ENCODE measurements at places on chromosomes 1 and 21. TPM values are rescaled to one million over a fixed set of nuclear protein-coding genes. Genes with fewer than 3 reads are reported as not detected.

Gene F13B
- total RNA-seq = not detected

Gene NEGR1
- 6.7 TPM for total RNA-seq

Gene NTNG1
- total RNA-seq = 4.9 TPM

Gene RSPH1
- total RNA-seq = 0.08 TPM

Gene KCNJ10
- total RNA-seq = not detected

Gene C1QTNF12
- 7.0 TPM for total RNA-seq

Gene LMOD1
- not detected for total RNA-seq

Gene SLC2A5
- total RNA-seq = not detected

Gene SRM
- 46.0 TPM for total RNA-seq

Gene CD84
- total RNA-seq = not detected

Gene MTARC2
- 0.64 TPM for total RNA-seq

Gene CCDC27
- total RNA-seq = not detected

Gene PADI1
- not detected for total RNA-seq

Gene FCGR3A
- not detected for total RNA-seq

Gene DNAI4
- total RNA-seq = not detected

Gene FAM78B
- 7.1 TPM for total RNA-seq

Gene DMBX1
- total RNA-seq = not detected

Gene CD2
- not detected for total RNA-seq

Gene FAM72A
- total RNA-seq = 21.3 TPM

Gene LSS
- total RNA-seq = 30.7 TPM

Gene KIF26B
- 0.13 TPM for total RNA-seq

Gene CFAP45
- total RNA-seq = 2.5 TPM

Gene SPEN
- total RNA-seq = 23.7 TPM

Gene ENAH
- total RNA-seq = 96.3 TPM

Gene ZNF683
- total RNA-seq = not detected

Gene GPR61
- not detected for total RNA-seq

Gene S100A14
- 1.8 TPM for total RNA-seq

Gene CR1
- total RNA-seq = not detected

Gene LRRC39
- 0.87 TPM for total RNA-seq

Gene SYNC
- total RNA-seq = 8.9 TPM

Gene TMEM269
- 0.03 TPM for total RNA-seq

Gene KCNK1
- total RNA-seq = 6.0 TPM

Gene KCNK2
- 0.50 TPM for total RNA-seq

Gene PRRX1
- 34.6 TPM for total RNA-seq

Gene CELA2B
- total RNA-seq = not detected

Gene OR2L8
- total RNA-seq = not detected

Gene BMP8B
- 10.9 TPM for total RNA-seq

Gene TNNI3K
- 0.23 TPM for total RNA-seq

Gene NBPF4
- total RNA-seq = not detected

Gene DCDC2B
- total RNA-seq = not detected

Gene TCHHL1
- not detected for total RNA-seq

Gene APOBEC4
- not detected for total RNA-seq

Gene LCE2A
- not detected for total RNA-seq

Gene ZMYND12
- total RNA-seq = 0.32 TPM

Gene WDR4
- total RNA-seq = 18.8 TPM

Gene OR6K6
- not detected for total RNA-seq

Gene TENT5C
- total RNA-seq = under 0.01 TPM

Gene TCEANC2
- 5.1 TPM for total RNA-seq
